ENCODE measurements at places on chromosomes 7 and 10. TPM values are rescaled to one million over a fixed set of nuclear protein-coding genes. Genes with fewer than 3 reads are reported as not detected.

DNA sequence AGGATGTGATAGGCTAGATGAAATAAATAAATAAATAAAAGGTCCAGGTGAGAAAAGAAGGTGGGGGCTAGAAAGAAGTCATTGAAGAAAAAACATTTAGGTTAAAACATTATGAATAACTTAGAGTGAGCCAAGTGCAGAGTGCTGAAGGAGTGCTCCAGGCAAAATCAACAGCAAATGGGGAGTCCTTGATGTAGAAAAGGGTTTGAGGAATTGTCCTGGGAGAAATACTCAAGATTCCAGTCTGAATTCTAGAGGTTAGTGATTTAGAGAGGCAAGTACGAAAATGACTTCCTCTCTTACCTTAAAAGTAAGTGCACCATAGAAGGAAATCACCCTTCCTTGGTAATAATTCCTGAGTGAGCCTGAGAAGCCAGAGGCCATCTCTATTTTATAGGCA, 19.7 kb downstream of the CAV1 start:
- DNase-seq: no peak

DNA sequence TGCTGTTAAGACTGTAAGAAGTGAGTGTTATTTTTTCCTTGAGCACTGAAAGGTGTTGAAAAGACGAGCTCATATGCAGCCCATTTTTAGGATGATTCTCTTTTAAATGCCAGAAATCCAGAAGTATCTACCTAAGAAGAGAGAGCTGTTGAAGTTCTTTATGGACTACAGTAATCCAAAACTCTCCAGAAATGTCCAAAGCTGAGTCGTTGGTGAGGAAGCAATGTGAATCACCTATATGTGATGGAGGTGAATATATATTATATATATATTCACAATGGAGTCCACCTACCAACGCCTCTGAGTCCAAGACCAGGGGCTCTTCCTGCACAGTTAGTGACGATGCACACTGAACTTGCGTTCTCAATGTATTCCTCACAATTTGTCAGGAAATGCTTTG, 252.7 kb upstream of the PITRM1 start:
- DNase-seq: no peak

- no peak for DNase-seq
Measured at GRCh38 chr7:94087664-94088352, 83.7 kb upstream of the BET1 start.

Gene VIPR2
- not detected for total RNA-seq

DNA sequence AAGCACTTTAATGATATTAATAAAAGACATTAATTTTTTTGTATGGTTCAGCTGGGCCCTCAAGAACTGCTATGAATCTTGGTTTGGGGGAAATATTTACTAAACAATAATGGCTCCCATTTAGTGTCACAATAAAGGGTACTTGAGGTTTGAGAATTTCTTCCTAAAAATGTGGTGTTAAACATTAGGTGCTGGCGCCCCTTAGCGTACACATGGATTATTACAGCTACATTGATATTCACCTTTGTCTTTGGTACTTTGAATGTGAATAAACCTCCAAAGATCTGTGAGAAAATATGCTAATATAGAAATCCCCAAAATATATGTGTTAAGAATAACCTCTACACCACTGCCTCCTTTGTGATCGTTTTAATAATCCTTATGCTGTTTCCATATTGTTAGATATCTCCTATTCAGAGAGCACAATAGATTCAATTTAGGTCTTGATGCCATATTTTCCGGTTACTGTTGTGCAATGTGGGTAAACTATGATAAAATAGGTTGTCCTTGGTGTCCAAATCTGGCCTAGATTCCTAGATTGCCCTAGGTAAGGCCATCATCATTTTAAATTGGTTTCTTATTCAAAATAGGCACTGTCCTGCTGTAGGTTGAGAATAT, 161.8 kb upstream of the CACNA2D1 start:
- no peak for DNase-seq

GRCh38 chr7:117863618-117864017, 9.6 kb downstream of the CTTNBP2 start:
- DNase-seq: no peak

Gene FZD1
- total RNA-seq: 5.9 TPM

DNA sequence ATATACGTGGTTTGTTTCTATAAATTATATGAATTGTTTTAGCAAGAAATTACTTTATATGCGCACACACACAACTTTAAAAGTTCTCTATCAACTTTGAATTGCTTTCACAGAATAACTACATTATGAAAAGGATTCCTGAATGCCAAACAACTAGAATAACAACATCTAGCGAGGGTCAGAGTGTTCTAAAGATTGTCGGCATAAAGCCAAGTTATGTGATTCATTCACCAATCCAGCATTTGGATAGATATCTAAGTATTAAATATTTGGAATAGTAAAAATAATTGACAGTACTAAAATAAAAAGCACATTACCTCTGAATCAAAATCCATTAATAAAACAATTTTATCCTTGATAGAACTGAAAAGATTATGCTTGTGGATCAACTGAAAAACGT, 125.3 kb upstream of the AMPH start:
- DNase-seq: no peak

DNA sequence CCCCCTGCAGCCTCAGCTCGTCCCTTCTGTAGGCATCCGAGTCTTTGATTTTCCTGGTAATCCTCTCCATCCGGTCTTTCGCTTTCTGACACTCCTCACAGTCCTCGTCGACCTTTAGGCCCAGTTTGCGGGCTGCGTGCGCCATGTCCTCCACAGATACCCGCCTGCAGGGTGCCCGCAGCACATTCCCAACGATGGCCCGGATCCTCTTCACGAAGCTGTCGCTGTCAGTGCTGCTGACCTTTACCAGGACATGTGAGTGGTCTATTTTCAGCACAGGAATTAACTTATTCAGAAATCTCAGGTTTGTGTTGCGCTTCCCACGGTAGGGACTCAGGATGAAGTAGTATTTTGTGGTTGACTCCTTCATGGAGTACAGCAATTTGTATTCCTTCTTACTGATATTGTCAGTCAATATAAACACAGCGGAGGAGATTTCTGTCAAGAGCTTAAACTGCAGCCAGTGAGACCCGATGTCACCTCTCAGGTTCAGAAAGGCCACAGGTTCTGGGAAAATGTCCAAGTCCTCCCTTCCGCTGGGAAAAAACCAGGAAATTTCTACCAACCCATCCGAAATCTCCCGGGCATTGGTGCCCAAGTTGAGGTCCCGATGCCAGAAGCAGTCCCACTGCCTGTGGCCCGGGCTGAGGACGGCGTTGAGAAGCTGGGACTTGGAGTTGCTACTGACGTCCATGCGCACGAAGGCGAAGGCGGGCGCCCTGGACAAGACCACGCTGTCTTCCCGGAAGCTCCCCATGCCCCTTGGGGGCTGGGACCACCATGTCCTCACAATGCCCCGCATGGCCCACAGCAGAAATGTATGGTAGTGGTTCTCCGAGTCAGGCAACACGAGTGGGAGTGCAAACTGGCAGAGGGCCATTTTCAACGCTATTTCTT, 8.9 kb upstream of the MRPS24 start:
- DNase-seq: no peak

GRCh38 chr10:132889556-132889955, 52.8 kb downstream of the CFAP46 start:
- no peak for DNase-seq

- no peak for DNase-seq
Measured at GRCh38 chr10:102735065-102735562, 8.6 kb upstream of the WBP1L start.

DNA sequence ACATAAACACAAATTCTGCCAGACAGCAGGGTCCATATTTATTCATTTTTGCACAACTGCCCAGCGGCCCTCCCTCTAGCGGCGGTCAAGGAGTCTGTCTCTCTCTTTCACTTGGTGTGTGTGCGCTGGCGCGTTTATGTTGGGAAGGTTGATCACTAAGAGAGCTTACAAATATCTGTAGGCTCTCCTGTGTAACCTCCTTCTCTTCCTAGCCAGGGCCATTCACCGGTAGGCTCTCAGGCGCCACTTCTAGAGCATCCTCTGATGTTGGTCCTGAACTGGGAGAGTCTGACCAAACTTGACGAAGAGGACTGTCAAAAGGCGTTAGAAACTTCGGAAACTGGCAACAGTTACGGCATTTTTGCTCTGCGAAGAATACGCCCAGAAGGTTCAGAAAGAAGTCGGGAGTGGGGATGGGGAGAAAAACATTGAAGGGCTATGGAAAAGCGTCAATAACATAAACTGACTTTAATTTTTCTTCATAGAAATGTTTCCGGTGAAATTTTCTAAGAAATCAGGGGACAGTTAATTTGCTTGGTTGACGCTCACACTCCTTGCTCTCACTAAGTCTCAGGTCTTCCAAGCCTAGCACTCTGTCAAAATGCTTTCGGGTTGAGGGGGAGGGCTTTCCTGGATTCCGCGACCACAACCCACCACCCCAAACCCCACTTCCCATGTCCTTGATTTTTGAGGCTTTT, 731.1 kb downstream of the ZWINT start:
- peak; percentile 32 for DNase-seq

Gene TAS2R4
- 0.14 TPM for total RNA-seq

DNA sequence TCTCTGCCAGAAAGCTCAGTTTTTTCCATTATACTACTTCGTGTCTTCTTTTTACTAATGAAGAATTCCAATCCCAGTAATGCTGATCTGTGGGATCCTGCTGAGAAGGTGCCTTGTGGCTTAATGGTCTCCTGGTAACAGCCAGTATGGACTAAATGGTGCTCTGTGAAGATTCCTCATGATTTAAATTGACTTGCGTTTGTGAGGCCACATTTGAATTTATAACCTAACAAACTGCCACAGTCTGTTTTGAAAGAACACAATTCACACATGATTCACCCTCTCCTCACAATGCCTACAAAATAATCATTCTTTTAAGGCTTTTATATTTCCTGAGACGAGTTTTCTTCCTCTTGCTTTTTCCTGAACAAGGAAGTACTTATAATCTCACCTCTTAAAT, 140.0 kb downstream of the MBL2 start:
- DNase-seq: no peak

Gene NPTX2
- total RNA-seq: 0.07 TPM

Gene OPN1SW
- total RNA-seq: not detected

DNA sequence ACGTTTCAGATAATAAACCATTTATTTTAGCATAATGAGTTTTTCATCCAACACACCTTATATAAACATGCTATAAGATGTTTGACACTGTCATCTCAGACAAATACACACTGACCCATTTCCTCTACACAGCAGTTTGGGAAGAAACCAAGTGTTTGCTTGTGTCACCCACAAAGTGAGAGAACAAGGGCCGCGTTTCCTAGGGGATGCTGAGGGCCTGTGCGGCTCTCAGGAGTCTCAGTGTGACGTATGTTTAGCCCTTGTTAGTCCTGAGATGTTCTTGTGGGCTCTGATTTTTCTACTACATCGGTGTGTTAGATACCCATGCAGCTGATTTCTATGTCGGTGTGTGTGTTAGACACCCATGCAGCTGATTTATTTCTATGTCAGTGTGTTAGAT, 266.3 kb downstream of the DIP2C start:
- DNase-seq: no peak

Gene RBP3
- not detected for total RNA-seq

Gene AMPH
- total RNA-seq: 0.07 TPM

GRCh38 chr10:95767884-95768556, 12.1 kb downstream of the ENTPD1 start:
- DNase-seq: peak; percentile 9

- no peak for DNase-seq
Measured at GRCh38 chr7:76065016-76065612, 17.2 kb downstream of the MDH2 start.

DNA sequence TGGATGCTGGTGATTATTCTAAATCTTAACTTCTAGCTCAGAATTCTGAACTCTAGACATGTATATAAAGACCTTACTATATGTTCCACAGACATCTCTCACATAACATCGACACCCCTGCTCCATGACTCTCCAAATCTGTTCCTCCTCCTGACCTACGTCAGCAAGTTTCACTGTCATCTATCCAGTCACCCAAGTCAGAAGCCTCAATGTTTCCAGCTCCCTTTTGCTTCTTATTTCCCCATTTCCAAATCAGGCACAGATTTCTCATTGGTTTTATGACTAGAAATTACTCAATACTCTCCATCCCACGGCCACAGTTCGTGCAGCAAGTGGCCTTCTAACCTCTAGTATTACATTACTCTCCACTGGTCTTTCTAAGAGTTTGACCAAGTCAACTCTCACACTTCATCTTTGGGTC, 28.5 kb downstream of the EPC1 start:
- DNase-seq: no peak

Gene AASS
- 11.9 TPM for total RNA-seq

- no peak for DNase-seq
Measured at GRCh38 chr10:117198088-117198487, 799 bp downstream of the KCNK18 start.

DNA sequence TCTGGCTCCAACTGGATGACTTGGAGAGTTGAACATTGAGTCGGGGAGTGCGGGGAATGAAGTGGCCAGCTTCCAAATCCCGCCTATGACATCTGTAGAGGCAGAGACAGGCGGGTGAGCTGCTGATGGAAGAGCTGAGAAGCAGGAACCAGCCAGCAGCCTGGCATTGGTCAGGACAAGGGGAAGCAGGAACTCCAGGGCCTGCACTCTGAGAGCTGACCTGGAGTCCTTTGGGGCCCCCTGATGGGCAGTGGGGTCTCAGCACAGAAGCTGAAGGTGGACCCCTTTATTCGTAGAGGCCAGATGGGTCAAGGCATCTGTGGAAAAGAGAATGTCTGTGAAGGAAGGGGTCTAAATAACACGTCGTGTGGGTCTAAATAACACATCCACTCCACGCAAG, 57.0 kb downstream of the SEC61G start:
- no peak for DNase-seq

Gene TMEM248
- total RNA-seq: 96.4 TPM

Gene SAMD9
- 0.87 TPM for total RNA-seq

DNA sequence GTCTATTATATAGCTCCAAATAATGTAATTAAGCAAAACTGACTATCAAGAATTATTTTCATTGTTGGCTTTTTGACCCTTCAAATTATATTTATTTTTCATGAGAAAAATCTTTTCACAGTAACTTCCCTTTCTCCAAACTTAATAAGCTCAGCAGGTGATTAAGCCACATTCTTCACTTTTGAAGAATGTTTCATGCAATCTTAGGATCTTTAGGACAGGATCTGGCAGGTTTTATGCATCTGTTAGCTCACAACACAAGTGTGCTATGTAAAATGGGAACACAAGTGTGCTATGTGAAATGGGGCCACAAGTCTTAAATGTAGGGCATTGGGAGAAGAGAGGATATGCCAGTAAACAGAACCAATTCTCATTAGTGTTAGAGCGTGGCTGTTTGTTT, 26.3 kb downstream of the BCAP29 start:
- DNase-seq: no peak

Gene CYP3A4
- not detected for total RNA-seq

Gene PRF1
- not detected for total RNA-seq

- DNase-seq: no peak
Measured at GRCh38 chr7:73577627-73578341, 595 bp downstream of the TBL2 start.

Gene GPR146
- total RNA-seq: not detected

Measured in epithelial cell of proximal tubule (primary cell).